ENCODE measurements at places on chromosomes 16 and 17.

GRCh38 chr17:64780096-64781013, 118.2 kb upstream of the SMURF2 start:
- DNase-seq, result peak; percentile 89

- no peak for DNase-seq
Measured at GRCh38 chr16:59878479-59878878, 1144.4 kb upstream of the GOT2 start.

DNA sequence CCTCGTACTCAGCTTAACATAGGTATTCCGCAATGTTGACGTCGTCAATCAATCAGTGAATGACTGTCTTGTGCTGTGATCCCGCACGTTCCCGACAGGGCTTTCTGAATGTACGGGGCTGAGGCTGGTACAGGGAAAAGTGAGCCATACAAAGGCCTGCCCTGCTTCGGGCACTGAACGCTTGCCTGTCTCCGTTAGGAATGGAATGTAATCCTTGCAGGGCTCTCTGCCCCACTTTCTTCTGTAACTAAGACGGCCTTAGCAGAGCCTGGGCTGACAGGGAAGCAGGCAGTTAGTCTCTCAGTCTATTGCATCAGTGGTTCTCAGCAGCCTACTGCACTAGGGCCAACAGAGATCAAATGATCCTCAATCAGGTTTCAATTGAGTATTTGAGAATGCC, 16.2 kb upstream of the MYH3 start:
- DNase-seq, result no peak

DNA sequence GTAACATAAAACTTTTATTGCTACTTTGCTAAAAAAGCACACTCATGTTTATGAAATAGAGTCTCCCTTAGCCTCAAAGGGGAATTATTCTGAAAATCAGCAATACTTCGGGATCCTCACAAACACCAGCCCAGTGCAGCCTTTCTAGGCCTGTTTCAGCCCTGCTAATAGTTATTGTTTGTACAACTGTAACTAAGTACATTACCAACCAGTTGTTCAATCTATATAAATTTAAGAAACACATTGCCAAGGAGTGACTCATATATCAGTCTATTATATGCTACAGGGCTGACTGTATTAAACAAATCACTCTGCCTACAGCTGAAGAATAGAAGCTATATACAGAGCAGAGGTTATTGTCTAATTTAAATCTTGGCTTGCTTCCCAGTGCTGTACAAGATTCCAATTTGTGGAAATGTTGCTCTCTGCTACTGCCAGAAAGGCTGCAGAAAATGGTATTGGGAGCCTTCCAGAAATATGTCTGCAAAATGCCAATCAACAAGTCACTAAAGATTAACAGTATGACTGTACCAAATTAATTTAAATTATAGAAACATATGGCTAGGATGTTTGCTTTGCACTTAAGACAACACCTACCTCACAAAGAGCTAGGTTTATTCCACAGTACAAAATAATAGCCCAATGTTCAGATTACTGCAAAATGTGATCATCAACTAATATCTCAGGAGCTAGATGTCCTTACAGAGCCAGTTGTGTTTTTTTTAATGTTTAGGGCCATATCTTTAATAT, 49.7 kb downstream of the TOX3 start:
- no peak for DNase-seq

Data from activated CD8-positive, alpha-beta T cell treated with anti-CD3 and anti-CD28 coated beads for 36 hours (primary cell).